ENCODE measurements at places on chromosomes 3 and 15.

- no peak for DNase-seq
Measured at GRCh38 chr3:72903004-72903403, 15.2 kb downstream of the GXYLT2 start.

- no peak for DNase-seq
Measured at GRCh38 chr3:138513090-138513843, 78.9 kb downstream of the ESYT3 start.

- DNase-seq = no peak
Measured at GRCh38 chr3:138227650-138228049, 40.5 kb downstream of the ARMC8 start.

DNA sequence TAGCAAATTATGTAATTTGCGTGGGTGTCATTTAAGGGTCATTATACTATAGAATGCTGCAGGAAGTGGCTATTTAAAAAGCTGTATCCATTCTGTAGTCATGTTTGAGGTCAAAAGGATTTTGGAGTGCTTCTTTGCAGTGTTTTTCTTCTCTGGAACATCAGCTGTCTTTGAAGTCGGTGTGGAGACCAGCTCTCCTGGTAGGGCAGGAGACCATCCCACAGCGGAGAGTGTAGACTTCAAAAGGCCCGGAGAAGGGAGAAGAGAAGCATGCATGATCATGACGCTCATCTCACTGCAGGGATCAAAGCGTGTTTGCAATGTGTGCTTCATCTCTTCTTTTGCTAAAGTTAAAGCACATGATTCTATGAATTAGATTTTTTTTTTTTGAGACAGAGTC, 19.9 kb downstream of the PXK start:
- DNase-seq = no peak

DNA sequence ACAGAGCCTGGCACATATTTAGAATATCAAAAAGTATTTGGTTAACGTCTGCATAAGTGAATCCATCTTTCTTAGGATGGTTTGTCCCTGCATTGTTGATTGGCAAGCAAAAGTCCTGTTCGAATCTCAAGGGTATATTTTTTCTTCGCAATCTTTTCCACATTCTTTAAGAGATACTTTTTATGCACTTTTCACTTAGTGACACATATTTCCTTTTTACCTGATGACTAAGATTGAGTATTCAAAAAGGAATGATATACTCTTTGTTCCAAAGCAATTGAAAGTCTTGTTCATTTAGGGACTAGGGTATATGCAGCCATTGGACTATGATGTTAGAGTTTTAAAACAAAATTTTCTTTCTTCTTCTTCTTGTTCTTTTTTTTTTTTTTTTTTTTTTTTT, 349.9 kb downstream of the NLGN1 start:
- no peak for DNase-seq

DNA sequence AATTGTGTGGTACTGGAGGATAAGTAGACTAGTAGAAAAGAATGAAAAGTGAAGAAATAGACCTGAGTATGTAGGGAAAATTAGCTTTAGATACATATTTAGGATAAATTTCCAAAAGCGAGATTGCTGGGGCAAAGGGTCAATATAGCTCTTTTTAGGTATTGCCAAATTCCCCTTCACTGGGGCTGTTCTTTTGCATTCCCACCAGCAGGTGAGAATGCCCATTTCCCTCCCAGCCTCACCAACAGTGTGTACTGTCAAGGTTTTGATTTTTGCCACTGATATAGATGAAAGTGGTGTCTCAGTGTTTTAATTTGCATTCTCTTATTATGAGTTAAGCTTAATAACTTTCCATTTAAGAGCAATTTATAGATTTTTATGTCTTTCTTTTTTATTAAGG, 35.7 kb upstream of the BHLHE40 start:
- DNase-seq = no peak

DNA sequence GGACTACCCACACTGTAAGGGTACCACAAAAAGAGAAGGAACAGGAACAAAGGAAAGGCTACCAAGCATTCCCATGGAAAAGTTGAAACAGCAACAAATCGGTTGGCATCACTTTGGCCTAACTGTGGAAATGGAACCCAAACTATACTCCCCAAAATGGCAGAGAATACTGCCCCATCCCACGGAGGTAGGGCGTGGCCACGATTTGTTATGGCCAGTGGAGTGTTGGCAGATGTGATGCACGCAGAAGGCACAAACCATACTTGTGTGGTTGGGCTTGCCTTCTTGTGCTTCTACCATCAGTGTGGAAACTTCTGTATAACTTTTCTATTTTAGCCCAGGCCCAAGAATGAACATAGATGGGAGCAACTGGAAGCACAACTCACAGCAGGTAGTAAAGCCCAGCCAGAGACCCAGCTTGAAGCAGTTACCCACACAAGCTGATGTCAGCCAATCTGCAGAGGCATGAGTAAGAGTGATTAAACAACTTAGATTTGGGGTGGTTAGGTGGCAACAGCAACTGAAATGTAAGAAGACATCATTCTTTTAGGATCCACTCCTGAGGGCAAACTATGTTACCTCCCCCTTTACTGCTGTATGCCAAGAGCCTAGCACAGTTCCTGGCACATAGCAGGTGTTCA, 64.1 kb downstream of the BTD start:
- DNase-seq = no peak

- DNase-seq = no peak
Measured at GRCh38 chr3:120052677-120053076, 41.6 kb downstream of the GSK3B start.

GRCh38 chr3:126957776-126958637, 24.9 kb upstream of the PLXNA1 start:
- DNase-seq = no peak

DNA sequence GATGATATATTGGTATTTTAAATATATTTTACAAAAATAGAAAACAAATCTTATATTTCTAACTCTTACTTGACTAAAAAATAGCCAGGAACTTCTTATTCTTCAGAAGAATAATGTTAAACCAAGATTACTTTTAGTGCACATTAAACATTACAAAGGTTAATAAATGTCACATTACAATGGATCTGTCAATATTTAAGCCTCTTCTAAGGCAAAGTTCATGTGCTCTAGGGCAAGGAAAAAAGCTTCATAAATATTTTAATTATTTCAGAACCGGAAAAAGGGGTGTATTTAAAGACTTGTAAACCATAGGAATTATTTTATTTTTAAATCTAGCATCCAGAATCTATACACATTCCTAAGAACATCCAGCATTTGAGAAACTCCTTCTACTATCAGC, 166.9 kb upstream of the ROBO2 start:
- DNase-seq = no peak

DNA sequence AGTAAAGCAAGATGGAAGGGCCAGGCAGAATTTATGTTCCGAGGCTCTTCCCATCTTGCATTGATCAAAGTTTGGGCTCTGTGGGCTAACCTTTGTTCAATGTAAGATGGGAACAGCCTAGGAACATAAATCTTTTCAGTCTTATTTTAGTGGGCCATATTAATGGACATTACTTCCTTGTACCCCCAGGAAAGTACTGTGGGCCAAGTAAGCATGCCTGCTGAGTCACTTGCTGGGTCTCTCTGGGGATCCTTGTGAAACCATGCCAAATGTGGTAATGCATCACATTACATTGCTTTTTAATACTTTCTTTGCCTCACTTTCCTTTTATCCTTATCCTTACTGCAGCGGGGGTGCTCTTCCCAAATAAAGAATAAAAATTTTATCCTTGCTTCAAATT, 349.5 kb upstream of the POU1F1 start:
- DNase-seq = no peak

GRCh38 chr3:172846103-172846561, 95.6 kb downstream of the ECT2 start:
- no peak for DNase-seq

Measured in stimulated activated CD8-positive, alpha-beta memory T cell treated with anti-CD3 and anti-CD28 coated beads, Interleukin-4, amount 100 ng/mL, for 1 hour (primary cell).